ENCODE measurements at places on chromosomes 5 and 9.

GRCh38 chr9:99433555-99433954, 211.5 kb downstream of the SEC61B start:
- DNase-seq = peak; percentile 83

DNA sequence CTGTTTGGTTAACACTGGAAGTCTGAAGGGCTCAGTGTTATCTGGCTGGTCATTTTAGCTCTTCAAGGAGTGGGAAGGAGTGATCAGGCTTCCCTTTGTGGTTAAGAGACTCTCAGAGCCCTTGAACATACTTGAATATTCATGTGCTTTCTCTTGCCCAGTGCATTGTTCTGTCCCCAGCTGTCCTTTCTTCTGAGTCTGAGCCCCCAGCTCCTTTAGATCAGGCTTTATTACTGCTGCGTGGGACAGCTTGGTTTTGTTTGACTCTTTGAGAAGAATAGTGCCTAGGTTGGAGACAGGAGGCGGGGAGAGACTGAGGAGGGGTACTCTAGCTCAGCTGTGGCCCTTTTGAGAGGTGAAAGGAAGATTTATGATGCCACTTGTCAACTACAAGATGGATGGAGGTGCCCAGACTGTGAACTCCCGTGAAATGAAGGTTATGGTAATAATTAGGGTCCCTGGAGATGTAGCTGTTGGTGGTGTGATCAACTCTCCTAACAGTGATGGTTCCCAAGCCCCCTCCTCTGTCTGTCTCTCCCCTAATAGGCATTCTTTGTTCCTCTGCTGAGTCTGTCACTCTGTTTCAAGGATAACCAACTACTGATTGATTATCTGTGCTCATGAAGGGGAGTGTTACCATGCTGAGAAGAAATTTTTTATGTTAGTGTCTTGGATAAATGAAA, 83.1 kb upstream of the GLRA1 start:
- no peak for DNase-seq

DNA sequence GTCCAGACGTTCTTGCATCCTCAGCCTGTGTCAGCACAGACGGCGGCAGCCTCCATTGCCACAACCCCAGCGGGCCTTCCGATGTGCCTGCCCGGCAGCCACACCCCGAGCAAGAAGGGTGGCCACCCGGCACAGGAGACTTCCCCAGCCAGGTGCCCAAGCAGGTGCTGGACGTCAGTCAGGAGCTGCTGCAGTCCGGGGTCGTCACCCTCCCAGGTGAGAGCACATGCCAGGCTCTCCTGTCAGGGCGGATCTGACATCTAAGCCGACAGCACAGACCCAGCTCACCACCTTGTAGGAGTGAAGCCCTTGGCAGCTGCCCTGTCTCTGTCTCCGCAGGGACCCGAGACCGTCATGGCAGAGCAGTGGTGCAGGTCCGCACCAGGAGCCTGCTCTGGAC, 48.3 kb upstream of the LRRC14B start:
- peak; percentile 70 for DNase-seq

GRCh38 chr5:130966990-130967525, 198.0 kb downstream of the HINT1 start:
- no peak for DNase-seq

- DNase-seq = no peak
Measured at GRCh38 chr5:152288499-152288898, 116.6 kb downstream of the NMUR2 start.

GRCh38 chr9:13915591-13916301, 398.2 kb downstream of the NFIB start:
- no peak for DNase-seq

Measured in posterior vena cava (tissue), 2 donors.